ENCODE measurements at places on chromosomes 11 and 22.

DNA sequence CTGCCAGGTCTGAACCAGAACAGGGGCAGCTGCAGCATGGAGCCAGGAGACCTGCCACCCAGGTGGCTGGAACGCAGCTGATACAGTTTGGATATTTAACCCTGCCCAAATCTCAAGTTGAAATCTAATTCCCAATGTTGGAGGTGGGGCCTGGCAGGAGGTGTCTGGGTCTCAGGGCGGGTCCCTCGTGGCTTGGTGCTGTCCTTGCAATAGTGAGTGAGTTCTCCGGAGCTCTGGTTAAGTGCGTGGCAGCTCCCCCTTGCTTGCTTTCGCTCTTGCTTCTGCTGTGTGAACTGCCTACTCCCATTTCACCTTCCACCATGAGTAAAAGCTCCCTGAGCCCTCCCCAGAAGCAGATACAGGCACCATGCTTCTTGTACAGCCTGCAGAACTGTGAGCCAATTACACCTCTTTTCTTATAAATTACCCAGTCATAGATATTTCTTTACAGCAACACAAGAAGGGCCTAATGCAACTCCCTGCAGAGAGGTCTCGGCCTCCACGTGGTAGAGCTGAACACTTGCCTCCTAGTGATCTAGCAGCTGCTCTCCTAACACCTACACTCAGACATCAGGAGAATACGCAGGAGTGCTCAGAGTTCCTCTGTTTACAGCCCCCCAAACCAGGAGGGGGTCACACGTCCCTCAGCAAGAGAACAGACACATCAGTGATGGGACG is 203.7 kb downstream of the CTTN start:
- DNase-seq = no peak

DNA sequence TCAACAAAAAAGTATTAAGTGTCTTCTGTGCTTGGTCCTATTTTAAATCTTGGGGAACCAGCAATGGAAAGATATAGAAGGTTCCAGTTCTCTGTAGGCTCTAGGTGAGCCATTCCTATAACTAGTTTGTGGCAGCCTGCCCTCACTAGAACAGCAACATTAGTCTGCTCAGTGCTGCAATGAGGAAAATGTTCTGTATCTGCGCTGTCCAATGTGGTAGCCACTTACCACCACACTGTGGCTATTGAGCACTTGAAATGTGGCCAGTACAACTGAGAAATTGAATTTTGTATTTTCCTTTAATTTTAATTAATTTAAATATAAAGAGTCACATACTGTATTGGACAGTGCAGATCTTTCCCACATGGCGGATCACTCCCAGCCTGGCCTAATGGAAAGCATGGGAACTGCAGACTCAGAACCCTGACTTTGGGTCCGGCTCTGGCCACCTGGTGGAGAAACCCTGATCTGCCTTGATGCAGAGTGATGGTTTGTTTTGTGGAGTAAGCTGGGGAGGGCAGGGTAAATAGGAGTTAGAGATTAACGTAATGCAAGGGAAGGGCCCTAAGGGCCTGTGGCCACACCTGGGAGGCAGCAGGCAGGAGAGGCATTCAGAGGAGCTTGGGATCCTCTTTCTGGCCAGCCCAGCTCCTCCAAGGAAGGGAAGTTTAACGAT is 101.0 kb downstream of the ME3 start:
- DNase-seq = no peak

DNA sequence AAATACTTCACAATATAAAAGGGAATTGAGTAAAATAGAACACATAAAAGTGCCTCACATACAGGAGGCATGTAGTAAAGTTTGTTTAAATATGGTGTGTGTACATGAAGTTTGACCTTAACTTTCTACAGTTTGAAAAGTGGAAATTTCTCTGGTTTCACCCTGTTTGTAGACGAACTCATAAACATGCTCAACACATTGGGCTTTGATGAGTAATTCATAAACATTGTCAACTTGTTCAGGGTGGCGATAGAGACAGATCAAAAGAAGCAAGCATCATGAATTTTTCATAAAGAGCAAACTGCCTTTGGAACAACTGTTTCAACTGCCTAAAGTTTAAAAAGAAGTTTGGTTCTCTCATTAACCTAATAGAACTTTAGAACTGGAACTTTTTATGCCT is 9.1 kb downstream of the SLN start:
- no peak for DNase-seq

DNA sequence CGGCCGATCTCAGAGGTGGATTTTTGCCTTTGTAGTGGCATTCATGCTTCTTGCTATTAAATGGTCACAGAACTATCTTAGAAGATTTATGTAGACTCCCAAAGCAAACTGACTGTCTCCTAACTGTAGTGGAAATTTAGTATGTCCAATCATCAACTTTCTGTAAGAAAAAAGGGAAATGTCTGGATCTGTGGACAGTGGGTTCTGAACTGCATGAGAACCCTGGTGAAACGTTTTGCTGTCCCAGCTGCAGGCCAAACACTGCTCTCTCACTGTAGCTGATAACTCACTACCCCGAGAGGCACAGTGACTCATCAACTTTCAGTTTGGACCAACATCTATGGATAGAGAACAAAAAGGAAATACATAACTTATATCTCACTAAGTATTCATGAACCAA is 387.1 kb downstream of the SOX6 start:
- peak; percentile 60 for DNase-seq

GRCh38 chr11:12295943-12296342 is 81.4 kb upstream of the PARVA start:
- no peak for DNase-seq

DNA sequence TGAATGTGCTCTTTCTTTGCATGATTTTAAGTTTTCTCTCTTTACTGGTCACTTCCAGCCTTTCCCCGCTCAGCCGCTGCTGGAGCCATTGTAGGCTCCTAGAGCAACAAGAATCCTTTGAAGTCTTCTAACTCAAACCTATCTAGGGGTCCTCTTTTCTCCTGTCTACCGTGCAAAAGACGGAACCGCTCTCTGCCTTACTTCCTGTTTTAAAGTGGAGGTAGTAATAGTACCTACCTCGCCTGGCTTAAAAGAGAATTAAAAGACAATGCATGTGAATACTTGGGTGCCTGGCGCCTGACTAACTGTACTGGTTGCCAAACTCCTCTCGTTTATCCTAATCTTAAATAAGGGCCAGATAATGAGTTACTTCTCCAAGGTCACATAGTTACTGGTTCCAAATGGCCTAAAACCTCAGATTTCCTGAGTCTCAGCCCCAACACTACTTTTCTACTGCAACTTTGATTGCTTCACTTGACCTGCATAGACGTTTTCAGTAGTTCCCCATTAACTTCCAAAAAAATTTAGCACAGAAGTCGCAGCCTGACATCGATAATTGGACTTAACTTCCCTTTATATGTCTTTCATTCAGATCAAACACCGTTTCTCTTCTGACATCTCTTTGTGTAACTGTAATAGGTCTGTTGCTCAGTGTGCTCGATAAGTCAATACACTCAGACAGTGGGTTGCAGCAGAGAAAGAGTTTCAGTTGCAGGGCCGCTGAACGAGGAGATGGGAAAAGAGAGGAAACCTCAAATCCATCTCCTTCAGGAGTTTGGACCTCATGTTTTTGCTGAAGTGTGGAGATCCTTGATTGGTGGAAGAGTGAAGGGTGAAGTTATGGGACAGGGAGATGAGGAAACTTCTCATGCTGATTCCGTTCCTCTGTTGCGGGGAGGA is 891 bp downstream of the SAMM50 start:
- no peak for DNase-seq

- DNase-seq = no peak
These were observed 1072.0 kb upstream of the CNTN5 start for GRCh38 chr11:97948793-97949192.

- no peak for DNase-seq
These were observed 39.6 kb downstream of the NAT10 start for GRCh38 chr11:34145073-34145472.

GRCh38 chr11:29061452-29061851 is 953.3 kb downstream of the METTL15 start:
- no peak for DNase-seq

- peak; percentile 61 for DNase-seq
These were observed 32.2 kb downstream of the ART5 start for GRCh38 chr11:3609416-3610265.

DNA sequence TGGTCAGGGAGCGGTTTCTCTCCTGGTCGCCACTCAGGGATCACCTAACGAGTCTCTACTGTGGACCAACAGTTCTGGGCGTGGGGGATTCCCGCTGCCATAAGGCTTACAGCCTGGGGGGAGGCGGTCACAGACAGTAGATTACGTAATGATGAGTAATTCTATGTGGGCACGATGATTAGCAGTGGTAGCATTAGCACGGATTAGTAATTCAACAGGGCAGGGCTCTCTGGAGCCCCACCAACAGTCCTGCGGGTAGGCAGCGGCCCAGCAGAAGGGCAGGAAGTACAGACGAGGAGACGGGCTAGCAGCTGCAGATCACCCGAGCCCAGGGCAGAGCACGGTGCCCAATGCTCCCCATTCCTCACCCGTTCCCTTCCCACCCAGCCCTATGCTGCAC is 3.6 kb downstream of the SHISAL1 start:
- peak; percentile 92 for DNase-seq
